Large intestine (tissue), 12 donors: ENCODE measurements at places on chromosomes 6 and 20.

- H3K4me3 ChIP-seq, result no peak overlapping the region
- no peaks in the 10 kb centered on the region for H3K27me3 ChIP-seq
- DNase-seq, result no peak
- no peaks in the 10 kb centered on the region for H3K4me1 ChIP-seq
- H3K27ac ChIP-seq, result no peak overlapping the region
Observed at GRCh38 chr6:55100686-55101085, 73.6 kb upstream of the HCRTR2 start.

DNA sequence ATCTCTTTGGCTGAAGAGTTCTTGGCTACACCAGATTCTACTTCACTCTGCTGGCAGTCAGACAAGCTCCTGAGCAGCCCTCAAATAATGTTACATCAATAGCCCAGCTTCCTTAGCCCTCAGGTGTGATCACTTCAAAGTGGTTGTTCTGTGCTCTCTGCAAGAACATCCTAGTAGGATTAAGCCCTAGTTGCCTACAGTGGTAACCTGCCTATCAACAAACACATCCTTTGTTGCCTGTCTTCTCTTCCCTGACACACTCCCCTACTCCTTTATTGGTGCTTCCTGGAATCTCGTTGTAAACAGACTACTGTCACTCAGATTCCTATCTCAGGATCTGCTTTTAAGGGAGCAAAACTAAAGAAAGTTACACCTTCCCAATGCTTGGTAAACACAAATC is 45.1 kb upstream of the TASP1 start:
- H3K4me1 ChIP-seq, result no peaks in the 10 kb centered on the region
- H3K36me3 ChIP-seq, result no peaks in the 10 kb centered on the region
- H3K27me3 ChIP-seq, result peaks cover 2% of the 10 kb centered on the region
- no peak overlapping the region for H3K27ac ChIP-seq

DNA sequence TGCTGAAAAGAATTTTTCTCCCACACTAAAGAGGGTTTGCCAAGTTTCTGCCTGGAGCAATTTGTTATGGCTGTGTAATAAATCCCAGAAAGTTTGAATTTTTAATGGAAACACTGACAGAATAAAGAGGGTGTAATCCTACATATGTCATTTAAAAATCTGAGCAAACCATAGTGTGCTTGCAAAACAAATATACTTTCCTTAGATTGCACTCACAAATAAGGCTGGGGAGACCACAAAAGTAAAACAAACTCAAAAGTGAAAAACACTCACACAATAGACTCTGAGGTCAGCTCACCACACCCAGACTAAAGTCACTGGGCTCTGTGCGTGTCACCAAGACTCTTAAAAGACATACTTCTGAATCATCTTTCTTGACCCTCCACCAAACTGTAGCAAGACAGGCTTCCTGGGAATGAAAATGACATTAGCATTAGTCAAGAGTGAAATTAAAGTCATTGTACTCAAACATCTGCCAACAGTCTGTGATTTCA is 4.8 kb upstream of the ATXN1 start:
- no peaks in the 10 kb centered on the region for H3K36me3 ChIP-seq
- H3K4me1 ChIP-seq, result peaks cover 4% of the 10 kb centered on the region
- H3K27ac ChIP-seq, result no peak overlapping the region

DNA sequence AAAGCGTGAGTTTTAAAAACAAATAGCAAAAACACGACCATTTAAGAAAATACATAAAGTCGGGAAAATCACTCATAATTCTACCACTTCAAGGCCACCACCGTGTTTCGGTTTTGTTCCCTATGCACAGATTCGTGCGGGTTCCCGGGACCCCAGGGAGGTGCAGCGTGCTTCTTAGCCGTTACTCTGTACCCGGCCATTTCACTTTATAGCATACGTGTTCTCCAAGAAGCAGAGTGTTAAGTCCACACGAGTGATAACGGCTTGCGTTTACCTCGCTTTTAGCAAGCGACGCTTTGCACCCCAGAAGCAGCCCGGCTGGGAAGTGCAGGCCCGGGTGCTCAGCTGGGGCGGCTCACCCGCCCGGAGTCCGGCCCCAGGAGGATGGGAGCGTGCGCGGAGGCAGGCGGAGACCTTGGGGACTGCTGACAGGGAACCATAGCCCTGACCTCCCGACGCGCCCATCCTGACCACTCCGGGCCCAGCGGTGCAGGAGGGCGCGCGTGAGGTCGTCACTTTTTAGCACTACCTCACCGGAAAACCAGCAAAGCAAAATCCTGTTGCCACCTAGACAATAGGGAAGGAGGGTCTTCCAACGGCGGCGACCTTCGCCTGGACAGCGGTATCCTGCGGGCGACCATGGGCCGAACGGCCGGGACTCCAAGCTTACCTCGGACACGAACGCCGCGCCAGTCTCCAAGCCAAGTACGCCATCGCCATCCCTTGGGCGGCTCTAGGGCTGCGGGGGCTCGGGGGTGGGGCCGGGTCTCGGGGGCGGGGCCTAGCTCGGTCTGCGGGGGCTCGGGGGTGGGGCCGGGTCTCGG is at the start of gene ECI2:
ECI2 (minus strand) TSS at position 735 of the 824 bp plus-strand sequence; CDS start at position 720, 15 bp downstream.
- H3K36me3 ChIP-seq, result peaks cover 16% of the 10 kb centered on the region
- H3K27ac ChIP-seq, result peak within 1 kb of the TSS; percentile 90
- H3K4me3 ChIP-seq, result peak within 1 kb of the TSS; percentile 88
- DNase-seq, result peak; percentile 43
- peaks cover 11% of the 10 kb centered on the region for H3K4me1 ChIP-seq

- H3K4me3 ChIP-seq, result no peak overlapping the region
- H3K27ac ChIP-seq, result no peak overlapping the region
- H3K4me1 ChIP-seq, result no peaks in the 10 kb centered on the region
- DNase-seq, result peak; percentile 9
- H3K27me3 ChIP-seq, result no peaks in the 10 kb centered on the region
- H3K36me3 ChIP-seq, result no peaks in the 10 kb centered on the region
Observed at GRCh38 chr6:46704562-46704961, 16.9 kb downstream of the TDRD6 start.

DNA sequence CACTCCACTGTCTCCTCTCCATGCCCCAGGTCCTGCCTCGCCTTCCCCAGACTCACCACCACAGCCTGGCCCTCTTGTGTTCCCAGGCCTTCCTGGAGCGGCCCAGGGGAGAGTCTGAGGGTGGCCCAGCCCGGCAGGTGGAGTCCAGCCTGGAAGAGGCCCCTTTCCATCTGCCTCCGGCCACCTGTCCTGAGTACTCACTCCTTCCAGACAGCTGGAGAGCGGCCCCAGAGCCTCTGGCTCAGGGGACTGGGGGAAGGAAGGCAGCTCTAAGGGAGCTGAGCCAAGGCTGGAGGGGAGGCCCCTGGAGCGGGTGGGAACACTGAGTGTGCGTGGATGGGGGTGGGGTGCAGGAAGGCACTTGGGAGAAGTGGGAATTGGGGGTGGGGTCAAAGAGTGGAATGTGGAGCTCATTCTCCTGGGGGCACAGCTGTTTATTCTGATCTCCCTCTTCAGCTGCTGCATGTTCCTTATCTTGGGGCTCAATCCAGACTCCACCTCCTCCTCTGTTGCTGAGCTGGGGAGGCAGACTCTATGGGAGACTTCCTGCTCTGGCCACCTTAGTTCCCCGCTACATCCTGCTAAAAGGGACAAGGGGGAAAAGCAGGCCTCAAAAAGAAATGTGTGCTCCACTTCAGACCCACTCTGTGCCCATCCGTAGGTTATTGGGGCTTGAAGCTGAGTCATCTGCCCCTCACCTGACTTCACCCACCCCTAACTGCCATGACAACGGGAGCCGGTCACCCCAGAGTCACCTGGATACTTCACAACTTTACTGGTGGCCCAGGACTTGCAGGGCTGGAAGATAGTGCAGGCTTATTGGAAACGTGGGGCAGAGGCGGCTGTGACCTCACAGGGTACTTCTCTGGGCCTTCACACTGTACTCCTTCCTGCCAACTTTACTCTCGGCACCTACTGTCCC is 19.5 kb upstream of the TAF8 start:
- no peaks in the 10 kb centered on the region for H3K27me3 ChIP-seq
- H3K4me3 ChIP-seq, result peak overlapping the region; percentile 4
- peaks cover 19% of the 10 kb centered on the region for H3K4me1 ChIP-seq

- no peaks in the 10 kb centered on the region for H3K36me3 ChIP-seq
- H3K4me1 ChIP-seq, result no peaks in the 10 kb centered on the region
- no peak overlapping the region for H3K27ac ChIP-seq
Observed at GRCh38 chr20:40414843-40415615, 274.0 kb downstream of the MAFB start.

GRCh38 chr6:8080362-8081151 is 16.4 kb upstream of the BLOC1S5 start:
- peaks cover 4% of the 10 kb centered on the region for H3K4me1 ChIP-seq
- no peaks in the 10 kb centered on the region for H3K36me3 ChIP-seq
- no peaks in the 10 kb centered on the region for H3K27me3 ChIP-seq
- peak overlapping the region; percentile 10 for H3K27ac ChIP-seq
- peak; percentile 77 for DNase-seq
- no peak overlapping the region for H3K4me3 ChIP-seq

- no peaks in the 10 kb centered on the region for H3K27me3 ChIP-seq
- H3K36me3 ChIP-seq, result peaks cover 35% of the 10 kb centered on the region
- H3K4me1 ChIP-seq, result peaks cover 44% of the 10 kb centered on the region
- no peak overlapping the region for H3K27ac ChIP-seq
- no peak for DNase-seq
- no peak overlapping the region for H3K4me3 ChIP-seq
Observed at GRCh38 chr20:31717478-31718201, 5.0 kb downstream of the BCL2L1 start.

DNA sequence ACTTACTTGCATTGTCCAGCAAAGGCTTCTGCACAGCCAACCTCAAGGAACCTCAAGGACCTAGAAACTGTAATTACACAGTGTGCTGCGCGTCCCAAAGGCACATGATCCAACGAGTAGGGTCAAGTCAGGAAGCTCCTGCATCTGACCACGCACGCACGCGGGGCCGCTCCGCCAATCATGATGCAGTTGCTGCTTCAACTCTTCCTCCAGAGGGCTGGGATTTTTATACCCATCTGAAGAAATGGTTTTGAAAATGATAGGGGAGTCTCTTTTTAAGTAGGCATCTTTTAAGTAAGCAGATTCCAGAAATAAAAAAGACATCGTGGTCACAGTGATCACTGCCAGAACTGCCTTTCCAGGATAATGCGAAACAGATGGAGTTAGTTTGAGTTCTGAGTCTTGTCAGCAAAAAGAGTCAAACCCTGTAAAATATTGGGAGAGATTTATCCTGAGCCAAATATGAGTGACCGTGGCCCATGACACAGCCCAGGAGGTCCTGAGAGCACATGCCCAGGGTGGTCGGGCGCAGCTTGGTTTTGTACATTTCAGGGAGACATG is 34.0 kb downstream of the KIF25 start:
- no peaks in the 10 kb centered on the region for H3K36me3 ChIP-seq
- H3K27me3 ChIP-seq, result peaks cover 14% of the 10 kb centered on the region
- no peaks in the 10 kb centered on the region for H3K4me1 ChIP-seq

DNA sequence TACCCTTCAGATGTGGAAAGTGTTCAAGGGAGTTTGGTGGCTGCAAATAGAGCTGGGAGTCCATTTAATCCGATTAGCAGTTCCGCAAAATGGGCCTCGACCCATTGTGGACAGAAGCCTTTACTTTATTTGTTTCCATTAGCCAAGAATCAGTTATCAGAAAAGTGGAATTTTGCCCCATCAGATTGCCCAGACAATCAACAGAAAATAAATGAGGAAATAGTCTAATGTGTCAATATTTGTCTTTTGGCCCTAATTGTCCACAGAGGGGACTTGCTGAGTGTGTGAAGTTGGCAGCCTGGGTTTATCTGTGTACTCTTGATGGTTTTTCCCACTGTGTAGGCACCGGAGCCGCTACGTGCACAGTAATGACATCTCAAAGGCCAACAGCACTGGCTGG is 134.3 kb downstream of the LINC00237 start:
- no peak overlapping the region for H3K27ac ChIP-seq
- DNase-seq, result no peak
- H3K27me3 ChIP-seq, result no peaks in the 10 kb centered on the region
- H3K36me3 ChIP-seq, result no peaks in the 10 kb centered on the region
- H3K4me1 ChIP-seq, result no peaks in the 10 kb centered on the region
- no peak overlapping the region for H3K4me3 ChIP-seq

- H3K27ac ChIP-seq, result no peak overlapping the region
- no peak for DNase-seq
- peaks cover 2% of the 10 kb centered on the region for H3K27me3 ChIP-seq
- no peak overlapping the region for H3K4me3 ChIP-seq
Observed at GRCh38 chr20:5469111-5469510, 152.4 kb upstream of the PROKR2 start.

DNA sequence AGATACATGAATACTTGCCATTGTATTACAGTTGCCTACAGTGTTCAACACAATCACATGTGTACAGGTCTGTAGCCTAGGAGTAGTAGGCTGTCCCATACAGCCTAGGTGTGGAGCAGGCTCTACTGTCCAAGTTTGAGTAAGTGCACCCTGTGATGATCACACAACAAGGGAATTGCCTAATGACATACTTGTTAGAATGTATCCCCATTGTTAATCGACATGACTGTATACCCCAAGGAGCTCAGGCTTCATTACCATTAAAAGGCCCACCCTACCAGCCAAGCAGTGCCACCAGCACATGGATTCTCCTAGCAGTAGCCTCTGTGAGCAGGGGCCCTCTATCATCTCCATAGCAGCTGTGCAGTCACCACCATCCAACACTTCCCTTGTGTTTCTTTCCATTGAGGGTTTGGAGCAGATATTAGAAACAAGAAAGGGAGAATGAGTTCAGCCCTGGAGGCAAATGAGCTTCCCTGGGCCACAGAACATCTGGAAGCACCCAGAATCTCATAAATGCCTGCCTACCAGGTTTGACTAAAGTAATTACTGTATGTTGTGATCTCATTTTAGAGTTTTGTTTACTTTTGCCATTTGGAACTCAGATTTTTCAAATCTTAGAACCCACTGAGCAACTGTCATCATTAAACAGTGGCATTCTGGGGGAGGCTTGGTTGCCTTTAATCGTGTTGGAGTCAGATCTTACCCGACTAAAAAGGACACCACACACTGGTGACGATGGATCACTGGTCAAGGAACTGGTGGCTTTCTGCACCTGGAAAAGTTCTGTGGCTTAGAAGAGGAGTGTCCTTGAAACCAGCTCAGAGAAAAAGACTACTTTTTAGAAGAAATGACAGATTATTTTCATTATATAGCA is 104.9 kb downstream of the TULP4 start:
- DNase-seq, result no peak
- no peak overlapping the region for H3K27ac ChIP-seq
- H3K4me1 ChIP-seq, result no peaks in the 10 kb centered on the region
- H3K4me3 ChIP-seq, result no peak overlapping the region
- no peaks in the 10 kb centered on the region for H3K27me3 ChIP-seq

GRCh38 chr6:136435101-136435500 is 115.1 kb downstream of the MAP7 start:
- H3K27ac ChIP-seq, result peak overlapping the region; percentile 52
- no peak overlapping the region for H3K4me3 ChIP-seq
- peak; percentile 57 for DNase-seq
- H3K36me3 ChIP-seq, result no peaks in the 10 kb centered on the region

DNA sequence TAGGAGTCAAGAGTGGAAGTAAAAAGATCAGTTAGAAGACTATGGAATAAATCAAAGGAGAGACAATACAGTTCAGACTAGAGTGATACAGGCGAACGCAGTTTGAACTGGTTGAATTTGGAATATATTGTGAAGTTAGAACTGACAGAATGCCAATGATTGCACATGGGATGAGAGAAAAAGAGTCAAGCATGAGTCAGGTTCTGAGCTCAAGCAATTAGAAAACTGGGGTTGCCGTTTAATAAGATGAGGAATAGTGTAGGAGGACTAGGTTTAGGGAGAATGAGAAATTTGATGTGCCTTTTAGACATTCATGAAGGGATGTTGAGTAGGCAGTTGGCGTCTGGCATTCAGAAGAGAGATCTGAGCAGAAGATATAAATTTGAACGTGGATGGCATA is 8.0 kb downstream of the RNF217 start:
- DNase-seq, result no peak
- no peaks in the 10 kb centered on the region for H3K27me3 ChIP-seq
- H3K36me3 ChIP-seq, result peaks cover 23% of the 10 kb centered on the region
